ENCODE measurements at places on chromosomes 12 and 14.

GRCh38 chr14:78840898-78841297 is 670.7 kb downstream of the NRXN3 start:
- DNase-seq = no peak

DNA sequence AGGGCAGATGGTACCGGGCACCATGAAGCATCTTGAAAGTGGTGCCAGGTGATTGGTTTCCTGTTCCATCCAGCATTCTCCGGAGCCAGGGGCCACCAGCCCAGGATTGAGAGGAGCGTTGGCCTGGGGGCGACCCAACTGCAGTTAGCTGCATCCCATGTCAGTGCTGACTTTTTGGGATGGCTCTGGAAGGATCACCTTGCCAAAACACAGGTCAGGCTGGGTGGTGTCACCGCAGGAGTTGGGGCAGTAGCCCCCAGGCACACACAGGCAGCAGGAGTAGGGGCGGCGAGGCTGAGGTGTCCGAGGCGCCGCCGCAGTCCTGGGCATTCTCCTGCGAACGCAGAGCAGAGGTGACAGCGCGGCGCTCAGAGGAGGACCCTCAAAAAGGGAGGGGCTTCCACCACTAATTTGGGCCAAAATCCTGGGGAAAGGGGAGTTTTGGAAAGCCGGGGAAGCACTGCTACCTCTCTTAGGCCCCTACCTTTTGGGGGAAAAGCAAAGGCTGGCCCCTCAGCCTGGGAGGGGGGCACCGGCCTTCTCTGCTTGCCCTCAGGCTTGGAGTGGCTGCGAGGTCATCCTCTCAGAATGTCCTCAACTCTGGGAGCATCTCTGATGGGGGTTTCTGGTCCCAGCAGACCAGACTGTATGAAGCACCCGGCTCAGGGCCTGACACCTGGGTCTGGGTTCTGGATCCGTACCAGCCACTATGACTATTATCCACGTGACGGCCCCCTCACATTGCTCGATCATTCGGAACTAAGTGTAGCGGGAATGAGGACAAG is 26.7 kb upstream of the LRTM2 start:
- DNase-seq = no peak

DNA sequence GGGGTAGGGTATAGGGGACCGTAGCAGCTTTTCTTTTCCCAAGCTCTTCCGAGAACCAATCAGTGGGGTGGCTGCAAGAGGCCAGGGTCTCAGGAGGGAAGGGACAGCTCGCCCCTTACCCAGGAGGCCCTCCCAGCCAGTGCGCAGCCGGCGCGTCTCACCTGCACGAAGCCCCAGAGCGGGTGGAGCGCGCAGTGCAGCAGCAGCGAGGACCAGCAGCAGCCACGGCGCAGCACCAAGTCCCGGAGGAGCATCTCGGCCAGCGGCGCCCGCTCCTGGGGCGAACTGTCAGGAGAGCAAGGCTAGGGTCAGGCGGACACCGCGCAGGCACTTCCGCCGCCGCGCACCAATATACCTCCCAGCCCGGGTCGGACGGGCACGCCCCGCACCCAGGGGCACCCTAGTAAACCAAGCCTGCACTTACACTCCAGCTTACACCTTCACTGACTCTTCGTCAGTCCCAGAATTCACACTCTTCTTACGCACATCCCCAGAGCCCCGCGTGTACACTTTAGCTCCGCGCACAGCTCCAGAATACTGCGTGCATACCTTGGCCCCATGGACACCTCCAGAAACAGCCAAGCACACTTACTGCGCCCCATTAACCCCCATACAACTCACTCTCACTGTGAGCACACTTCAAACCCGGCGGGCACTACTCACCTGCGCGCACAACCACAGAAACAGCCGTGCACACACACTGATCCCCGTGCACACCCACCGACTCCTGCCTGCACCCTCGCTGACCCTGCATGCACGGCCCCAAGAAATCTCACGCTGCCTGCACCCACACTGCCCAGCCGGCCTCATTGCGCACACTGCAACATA is 606 bp downstream of the PRIMA1 start:
- DNase-seq = no peak

GRCh38 chr12:19757317-19757877 is 318.1 kb downstream of the AEBP2 start:
- DNase-seq = no peak

DNA sequence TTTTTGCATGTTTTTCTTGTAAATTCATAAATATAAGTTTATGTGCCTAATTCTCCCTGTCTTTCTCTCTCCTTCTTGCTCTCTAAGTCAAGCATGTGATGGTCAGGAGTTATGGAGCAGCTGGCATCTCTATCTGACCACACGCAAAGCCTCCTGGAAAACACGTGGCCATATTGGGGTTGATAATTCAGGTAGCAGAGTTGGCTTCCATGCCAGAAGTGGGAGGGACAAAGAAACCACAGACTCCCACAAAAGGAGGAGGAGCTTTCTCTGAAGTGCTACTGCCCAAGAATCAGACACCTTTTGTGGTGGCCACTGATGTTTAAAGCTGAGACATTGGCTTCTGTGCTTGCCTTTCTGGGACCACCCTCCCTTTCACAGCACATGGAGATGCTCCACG is 517.6 kb upstream of the TMEM132C start:
- DNase-seq = no peak

DNA sequence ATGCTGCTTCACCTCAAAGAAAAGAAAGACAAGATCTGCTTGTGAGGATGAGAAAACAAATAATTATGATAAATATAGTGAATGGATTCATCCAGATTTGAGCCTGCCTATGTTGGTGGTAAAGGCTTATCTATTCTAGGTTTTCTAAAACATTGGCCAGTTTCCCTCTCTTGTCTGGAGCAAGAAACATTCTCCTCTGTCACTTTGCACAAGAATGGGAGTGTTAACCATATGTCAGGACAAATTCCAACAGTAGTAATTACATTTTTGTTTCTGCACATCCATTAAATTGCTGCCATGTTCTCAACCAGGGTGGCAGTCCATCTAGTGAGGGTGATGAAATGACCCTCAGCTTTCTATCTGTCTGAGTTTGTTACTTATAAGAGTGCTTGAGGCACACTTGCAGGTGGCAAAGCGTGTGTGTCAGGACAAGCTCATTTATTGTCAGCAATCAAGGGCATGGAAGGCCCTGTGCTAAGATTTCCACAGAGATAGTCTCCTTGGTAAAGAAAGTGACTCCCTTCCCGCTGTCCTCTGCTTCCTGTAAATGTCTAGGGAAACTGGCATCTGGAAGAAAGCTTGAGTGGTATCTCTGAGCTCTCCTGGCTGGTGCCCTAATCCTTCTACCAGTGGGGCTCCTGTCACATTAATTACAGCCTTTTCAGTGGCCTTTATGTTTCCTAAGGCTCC is 502.1 kb upstream of the FLRT2 start:
- DNase-seq = no peak

GRCh38 chr12:113190761-113191160 is 5.2 kb downstream of the RITA1 start:
- no peak for DNase-seq

DNA sequence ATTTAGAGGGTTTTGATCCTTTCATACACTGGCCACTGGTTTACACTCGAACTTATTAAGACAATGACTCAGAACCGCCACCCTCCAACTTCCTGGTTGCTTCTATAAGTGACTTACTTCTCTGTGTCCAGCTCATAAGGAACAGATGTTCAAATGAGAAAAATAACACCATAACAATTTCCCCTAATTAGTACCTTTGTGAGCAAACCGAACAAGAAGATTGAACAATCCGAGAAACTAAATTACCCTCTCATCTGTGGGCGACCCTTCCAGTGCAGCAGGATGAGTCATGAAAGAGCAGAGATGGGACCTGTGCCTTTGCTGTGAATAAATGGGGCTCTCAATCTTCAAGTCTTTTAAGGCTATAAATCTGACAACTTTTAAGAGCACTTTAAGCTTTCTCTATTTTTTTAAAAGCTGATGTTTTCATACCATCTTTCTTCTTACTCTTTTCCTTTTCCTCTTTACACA is 146.8 kb upstream of the RASSF8 start:
- no peak for DNase-seq

GRCh38 chr14:63032076-63032475 is 13.2 kb downstream of the KCNH5 start:
- DNase-seq = no peak

- no peak for DNase-seq
Observed at GRCh38 chr12:56589783-56590182, 40.3 kb downstream of the BAZ2A start.

- DNase-seq = no peak
Observed at GRCh38 chr12:22121224-22121623, 75.2 kb downstream of the CMAS start.

GRCh38 chr14:101845896-101846295 is 84.4 kb downstream of the PPP2R5C start:
- no peak for DNase-seq

GRCh38 chr12:3727877-3728632 is 24.9 kb downstream of the CRACR2A start:
- DNase-seq = no peak

DNA sequence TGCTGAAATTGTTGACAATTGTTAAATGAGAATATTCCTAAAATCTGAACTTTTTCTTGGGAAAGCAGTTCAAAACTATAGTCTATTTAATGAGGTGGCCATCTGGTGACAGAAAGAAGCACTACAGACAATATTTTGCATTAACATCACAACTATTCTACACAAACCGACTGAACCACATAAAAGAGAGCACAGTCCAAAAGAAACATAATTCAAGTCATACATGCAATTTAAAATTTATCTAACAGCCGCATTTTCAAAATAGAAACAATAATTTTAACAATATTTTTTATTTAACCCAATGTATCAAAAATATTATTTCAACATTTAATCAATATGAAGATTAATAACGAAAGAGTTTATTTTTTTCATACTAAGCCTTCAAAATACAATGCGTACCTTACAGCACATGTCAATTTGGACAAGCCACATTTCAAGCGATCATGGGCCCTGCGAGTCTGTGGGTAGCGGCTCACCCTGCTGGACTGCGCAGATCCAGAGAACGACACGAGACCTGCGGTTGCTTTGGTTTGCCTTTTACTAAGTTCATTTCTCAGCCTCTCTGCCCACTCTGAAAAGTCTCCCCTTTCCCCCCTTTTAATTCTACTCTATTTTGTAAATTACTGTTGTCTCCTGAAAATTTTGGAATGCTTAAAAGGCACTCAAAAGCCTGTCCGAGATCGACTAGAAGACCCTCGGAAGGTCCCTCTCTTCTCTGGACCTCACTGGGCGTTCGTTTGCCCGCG is 947 bp upstream of the LRRC9 start:
- DNase-seq = no peak

- no peak for DNase-seq
Observed at GRCh38 chr12:107287436-107288413, 194.4 kb upstream of the CRY1 start.

DNA sequence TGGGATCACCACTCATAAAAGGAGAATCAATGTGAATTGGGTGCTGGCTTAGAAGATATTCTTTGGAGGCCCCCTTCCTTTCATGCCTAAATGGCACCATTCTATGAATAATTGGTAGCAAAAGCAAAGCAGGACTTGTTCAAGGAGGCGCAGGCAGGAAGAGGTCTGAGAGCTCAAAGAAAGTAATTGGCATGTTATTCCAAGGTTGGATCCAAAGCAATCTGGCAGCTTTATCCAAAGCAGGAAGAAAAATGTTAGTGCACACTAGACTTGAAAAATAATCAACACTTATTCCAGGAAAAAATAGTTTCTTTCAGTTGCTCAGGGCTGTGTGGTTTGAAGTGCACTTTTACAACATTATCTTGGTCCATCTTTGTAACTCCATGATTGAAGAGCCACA is 326.4 kb downstream of the NUAK1 start:
- no peak for DNase-seq

Measured in stimulated activated CD4-positive, alpha-beta T cell treated with anti-CD3 and anti-CD28 coated beads, Interleukin-15, amount 100 ng/mL, for 1 hour (primary cell).